Activated CD4-positive, alpha-beta T cell treated with anti-CD3 and anti-CD28 coated beads, Interleukin-2, amount 50 U/mL, for 16 hours (primary cell): ENCODE measurements at places on chromosomes 16 and 17.
A peak's percentile ranks its signal among the peaks of the same experiment; 100 is the strongest.

- no peak for DNase-seq
Observed at GRCh38 chr17:43015579-43015978, 6.6 kb downstream of the VAT1 start.

DNA sequence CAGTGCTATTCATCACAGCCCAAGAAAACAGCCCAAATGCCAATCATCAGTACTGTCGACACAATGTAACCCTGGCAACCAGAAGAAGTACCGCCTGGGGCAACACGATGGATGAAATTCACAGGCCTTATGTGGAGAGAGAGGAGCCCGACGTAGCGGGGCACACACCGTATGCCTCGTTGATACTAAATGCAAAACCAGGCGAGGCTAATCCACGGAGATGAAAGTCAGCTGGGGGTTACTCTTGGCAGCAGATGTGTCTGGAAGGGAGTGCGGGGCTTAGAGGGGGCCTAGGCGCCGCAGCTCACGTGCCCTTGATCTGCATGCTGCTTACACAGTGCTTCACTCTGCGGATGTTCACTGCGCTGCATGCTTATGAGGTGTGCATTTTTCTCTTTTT lies 29.8 kb downstream of the ITGAE start:
- DNase-seq: no peak

GRCh38 chr16:88631384-88631783 lies 7.0 kb upstream of the IL17C start:
- no peak for DNase-seq

- DNase-seq: peak; percentile 12
Observed at GRCh38 chr16:52976539-52977167, 76.0 kb downstream of the CHD9NB start.

DNA sequence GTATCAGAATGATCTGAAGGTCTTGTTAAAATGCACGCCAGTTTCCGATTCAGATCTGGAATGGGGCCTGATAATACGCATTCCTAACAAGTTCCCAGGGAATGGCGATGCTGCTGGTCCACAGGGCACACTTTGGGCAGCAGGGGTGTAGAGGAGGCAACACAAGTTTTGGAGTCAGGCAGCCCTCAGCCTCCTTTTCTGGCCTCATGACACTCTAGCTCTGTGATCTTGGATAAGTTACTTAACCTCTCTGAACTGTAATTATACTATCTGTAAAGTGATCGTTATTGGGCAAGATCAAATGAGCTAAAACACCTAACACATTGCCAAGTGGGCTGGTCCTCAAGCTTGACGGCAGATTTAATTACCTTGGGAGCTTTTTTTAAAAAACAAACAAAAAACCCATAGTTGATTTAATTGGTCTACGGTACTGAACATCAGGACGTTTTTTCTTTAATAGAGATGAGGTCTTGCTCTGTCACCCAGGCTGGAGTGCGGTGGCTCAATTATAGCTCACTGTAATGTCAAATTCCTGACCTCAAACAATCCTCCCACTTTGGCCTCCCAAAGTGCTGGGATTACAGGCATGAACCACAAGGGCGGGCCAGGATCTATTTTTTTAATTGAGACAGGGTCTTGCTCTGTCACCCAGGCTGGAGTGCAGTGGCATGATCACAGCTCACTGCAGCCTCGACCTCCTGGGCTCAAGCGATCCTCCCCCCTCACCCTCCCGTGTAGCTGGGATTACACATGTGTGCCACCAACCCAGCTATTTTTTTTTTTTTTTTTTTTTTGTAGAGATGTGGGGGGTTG lies 10.0 kb upstream of the MRPS23 start:
- no peak for DNase-seq

DNA sequence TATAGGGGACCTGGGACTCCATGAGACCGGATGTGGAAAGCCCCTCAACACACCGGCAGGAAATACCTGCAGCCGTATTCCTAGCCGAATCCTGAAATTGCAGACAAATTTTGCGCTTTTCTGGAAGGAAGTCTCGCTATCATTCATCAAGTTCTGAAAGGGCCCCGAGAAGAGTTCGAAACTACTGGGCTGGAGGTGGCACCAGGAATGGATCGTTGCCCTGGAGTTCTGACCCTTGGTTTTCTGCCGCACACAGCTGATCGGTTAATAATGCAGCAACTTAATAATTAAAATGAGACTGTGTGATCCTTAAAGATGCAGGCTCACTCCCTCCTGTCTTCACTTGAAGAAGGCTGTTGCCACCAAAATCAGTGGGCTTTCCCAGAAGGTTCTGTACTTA lies 55.7 kb upstream of the MRTFB start:
- DNase-seq: no peak

DNA sequence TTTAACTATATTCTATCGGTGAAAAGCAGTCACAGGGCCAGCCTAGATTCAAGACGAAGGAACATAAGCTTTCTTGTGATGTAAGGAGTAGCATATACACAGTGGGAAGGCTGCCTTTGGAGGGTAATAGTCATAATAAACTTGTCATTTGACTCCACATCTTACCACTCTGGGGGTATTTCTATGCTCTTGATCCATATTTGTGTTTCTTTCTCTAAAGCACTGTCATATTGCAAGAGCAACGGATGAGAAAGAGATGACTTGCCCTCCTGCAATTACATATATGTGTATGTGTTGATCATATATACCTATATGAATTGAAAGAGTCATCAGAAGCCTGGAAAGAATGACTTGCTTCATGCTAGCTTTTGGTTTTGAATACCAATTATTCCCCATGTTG lies 225.4 kb upstream of the HS3ST3A1 start:
- peak; percentile 68 for DNase-seq

DNA sequence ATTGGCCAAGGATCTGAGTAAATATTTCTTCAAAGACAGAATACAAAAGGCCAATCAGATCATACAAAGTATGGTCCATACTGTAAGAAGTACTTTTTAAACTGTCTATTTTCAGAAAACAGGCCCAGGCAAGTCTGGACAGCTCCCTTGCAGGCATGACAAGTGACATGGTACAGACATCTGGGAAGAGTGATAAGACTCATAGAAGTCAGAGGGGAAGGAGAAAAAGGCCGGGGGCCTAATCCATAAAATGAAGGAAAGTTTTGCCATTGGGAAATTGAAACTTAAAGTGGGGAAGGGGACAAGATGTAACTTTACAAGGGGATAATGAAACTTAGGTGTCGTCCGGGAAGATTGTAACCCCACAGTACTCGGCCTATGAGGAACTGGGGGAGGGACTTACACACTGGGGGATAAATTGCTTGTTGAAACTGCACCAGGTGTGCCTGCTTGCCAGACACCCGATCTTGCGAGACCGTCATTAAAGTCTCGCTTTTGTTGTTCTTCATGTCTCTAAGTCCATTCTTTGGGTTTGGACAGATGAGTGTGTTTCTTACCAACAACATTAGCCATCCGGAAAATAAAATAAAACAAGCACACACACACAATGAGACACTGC lies 684.0 kb downstream of the CDH11 start:
- DNase-seq: no peak

DNA sequence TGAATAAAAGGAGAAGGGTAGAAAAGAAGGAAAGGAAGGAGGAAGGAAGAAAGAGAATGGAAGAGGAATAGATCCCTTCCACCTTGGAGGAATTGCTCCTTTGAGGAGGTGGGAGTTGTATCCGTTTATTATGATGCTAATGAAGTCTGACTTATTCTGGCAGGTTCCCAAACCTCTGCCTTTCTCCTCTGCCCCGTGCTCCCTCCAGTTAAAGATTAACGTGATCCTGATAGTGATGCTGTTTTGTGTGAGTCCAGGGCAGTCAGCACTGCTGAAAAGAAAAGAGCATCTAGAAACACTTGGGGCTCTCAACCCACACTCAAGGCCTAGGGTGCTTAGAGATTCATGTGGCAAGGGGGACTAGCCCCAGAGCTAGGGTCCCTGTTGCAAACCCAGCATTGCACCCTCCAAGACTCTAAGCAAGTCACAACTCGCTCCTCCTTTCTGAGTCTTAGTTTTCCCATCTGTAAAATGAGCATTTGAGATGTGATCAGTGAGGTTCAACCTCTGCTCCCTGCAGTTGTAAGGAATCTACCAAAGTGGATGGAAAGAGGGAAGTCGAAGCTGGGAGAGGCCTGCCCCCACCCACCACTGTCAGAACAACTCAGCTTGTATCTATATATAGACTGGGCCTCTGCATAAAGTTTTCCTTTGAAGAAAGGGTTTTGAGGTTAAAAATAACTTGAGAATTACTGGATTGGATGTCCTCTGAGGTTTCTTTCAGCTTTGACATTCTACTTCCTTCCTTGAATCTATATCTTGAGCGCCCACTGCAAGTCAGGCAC lies 46.9 kb upstream of the TMEM132E start:
- no peak for DNase-seq
